ENCODE measurements at places on chromosomes 11 and 22.

- DNase-seq: no peak
These were observed 3.2 kb upstream of the CST6 start for GRCh38 chr11:66008468-66009101.

DNA sequence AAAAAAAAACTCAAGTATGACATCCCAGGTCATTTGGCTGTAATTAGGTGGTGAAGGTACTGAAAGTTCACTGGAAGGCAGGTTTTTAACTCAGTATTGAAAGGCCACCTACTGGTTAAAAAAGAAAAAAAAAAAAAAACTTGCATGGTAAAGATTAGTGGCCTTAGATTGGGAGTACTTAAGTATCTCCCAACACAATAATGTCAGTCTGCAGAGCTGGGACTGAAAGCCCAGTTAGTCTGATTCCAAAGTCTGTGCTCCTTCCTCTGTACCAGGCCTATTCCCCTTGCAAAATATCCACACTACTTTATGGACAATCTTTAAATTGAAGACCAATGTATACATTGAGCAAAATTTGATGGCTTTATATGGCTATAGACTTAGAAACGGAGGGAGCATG, 85.5 kb downstream of the NOX4 start:
- no peak for DNase-seq

DNA sequence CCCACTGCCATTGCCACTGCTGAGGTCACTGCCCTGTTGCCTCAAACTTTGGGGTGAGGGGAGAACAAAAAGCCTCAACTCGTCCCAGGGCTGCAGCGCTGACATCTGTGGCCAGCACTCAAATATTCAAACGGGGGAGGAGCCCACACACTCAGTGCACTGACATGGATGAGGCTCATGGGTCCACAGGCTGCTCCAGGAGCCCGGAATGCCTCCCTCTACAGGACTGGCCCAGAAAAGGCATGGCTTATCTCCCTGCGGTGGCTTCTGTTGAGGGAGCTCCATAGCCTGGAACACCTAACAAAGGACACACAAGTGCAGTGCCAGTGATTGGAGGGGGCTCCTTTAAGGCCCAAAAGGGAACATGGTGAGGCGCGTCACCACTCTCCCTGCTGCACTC, 341.1 kb upstream of the LUZP2 start:
- DNase-seq: no peak

DNA sequence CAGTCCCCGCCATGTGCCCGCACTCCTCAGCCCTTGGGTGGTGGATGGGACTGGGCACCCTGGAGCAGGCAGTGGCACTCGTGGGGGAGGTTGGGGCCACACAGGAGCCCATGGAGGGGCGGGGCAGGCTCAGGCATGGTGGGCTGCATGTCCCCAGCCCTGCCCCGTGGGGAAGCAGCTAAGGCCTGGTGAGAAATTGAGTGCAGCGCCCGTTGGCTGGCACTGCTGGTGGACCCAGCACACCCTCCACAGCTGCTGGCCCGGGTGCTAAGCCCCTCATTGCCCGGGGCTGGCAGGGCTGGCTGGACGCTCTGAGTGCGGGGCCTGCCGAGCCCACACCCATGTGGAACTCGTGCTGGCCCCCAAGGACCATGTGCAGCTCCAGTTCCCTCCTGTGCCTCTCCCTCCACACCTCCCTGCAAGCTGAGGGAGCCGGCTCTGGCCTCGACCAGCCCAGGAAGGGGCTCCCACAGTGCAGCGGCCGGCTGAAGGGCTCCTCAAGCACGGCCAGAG, 16.1 kb downstream of the OR5B3 start:
- DNase-seq: no peak

GRCh38 chr11:88523386-88524071, 186.0 kb upstream of the CTSC start:
- DNase-seq: no peak

- no peak for DNase-seq
These were observed 41.1 kb upstream of the ADA2 start for GRCh38 chr22:17260298-17260697.

GRCh38 chr11:14676068-14676467, 32.5 kb downstream of the PDE3B start:
- DNase-seq: no peak

GRCh38 chr22:23086787-23087186, 16.5 kb downstream of the GNAZ start:
- DNase-seq: no peak

GRCh38 chr22:19522190-19522880, 1.9 kb downstream of the CLDN5 start:
- DNase-seq: no peak

- DNase-seq: no peak
These were observed at the start of gene SPI1 for GRCh38 chr11:47378010-47378835. Gene SPI1, minus strand, starts transcription at chr11:47378547. Its CDS starts 194 bp downstream, at chr11:47378353.

Data from HuH-7.5 (cell line).